ENCODE measurements at places on chromosomes 6 and 20. TPM values are rescaled to one million over a fixed set of nuclear protein-coding genes. Genes with fewer than 3 reads are reported as not detected.

RIPPLY2 gene
- 2.1 TPM for total RNA-seq

CST2 gene
- not detected for total RNA-seq

IL17F gene
- not detected for total RNA-seq

FUT9 gene
- total RNA-seq: 3.5 TPM

LZTS3 gene
- 39.4 TPM for total RNA-seq

GLP1R gene
- total RNA-seq: 1.8 TPM

LIN28B gene
- total RNA-seq: 82.0 TPM

SMOC2 gene
- 3.9 TPM for total RNA-seq

ZNF165 gene
- 8.0 TPM for total RNA-seq

HSPA1L gene
- 1.9 TPM for total RNA-seq

WFDC5 gene
- not detected for total RNA-seq

WFDC6 gene
- total RNA-seq: not detected

SLC17A1 gene
- total RNA-seq: not detected

FRS3 gene
- 7.8 TPM for total RNA-seq

SLC22A7 gene
- total RNA-seq: not detected

PTGIS gene
- total RNA-seq: 37.0 TPM

TBXT gene
- 0.15 TPM for total RNA-seq

OR2J1 gene
- total RNA-seq: not detected

TAGAP gene
- total RNA-seq: 0.27 TPM

MPIG6B gene
- total RNA-seq: 0.11 TPM

GSTA3 gene
- not detected for total RNA-seq

STMND1 gene
- not detected for total RNA-seq

DIDO1 gene
- 71.6 TPM for total RNA-seq

BRPF3 gene
- 31.3 TPM for total RNA-seq

ULBP1 gene
- 0.64 TPM for total RNA-seq

HCRTR2 gene
- total RNA-seq: not detected

CAGE1 gene
- total RNA-seq: 0.11 TPM

LPIN3 gene
- total RNA-seq: 8.5 TPM

MYLK2 gene
- total RNA-seq: 0.28 TPM

NTSR1 gene
- total RNA-seq: 0.57 TPM

LKAAEAR1 gene
- 0.73 TPM for total RNA-seq

PRR18 gene
- total RNA-seq: 0.39 TPM

ULBP3 gene
- total RNA-seq: 5.6 TPM

CTCFL gene
- total RNA-seq: 0.70 TPM

GSTA2 gene
- 0.14 TPM for total RNA-seq

GINS1 gene
- total RNA-seq: 70.4 TPM

ZFP57 gene
- 6.4 TPM for total RNA-seq

NRN1 gene
- 0.66 TPM for total RNA-seq

ADGRG6 gene
- total RNA-seq: 5.3 TPM

NKAPL gene
- total RNA-seq: 0.41 TPM
